Activated CD4-positive, alpha-beta T cell treated with anti-CD3 and anti-CD28 coated beads, Interleukin-2, amount 50 U/mL, for 24 hours (primary cell): ENCODE measurements at places on chromosomes 2 and 18.

- DNase-seq, result no peak
Measured at GRCh38 chr2:237320801-237321560, 93.0 kb downstream of the COL6A3 start.

DNA sequence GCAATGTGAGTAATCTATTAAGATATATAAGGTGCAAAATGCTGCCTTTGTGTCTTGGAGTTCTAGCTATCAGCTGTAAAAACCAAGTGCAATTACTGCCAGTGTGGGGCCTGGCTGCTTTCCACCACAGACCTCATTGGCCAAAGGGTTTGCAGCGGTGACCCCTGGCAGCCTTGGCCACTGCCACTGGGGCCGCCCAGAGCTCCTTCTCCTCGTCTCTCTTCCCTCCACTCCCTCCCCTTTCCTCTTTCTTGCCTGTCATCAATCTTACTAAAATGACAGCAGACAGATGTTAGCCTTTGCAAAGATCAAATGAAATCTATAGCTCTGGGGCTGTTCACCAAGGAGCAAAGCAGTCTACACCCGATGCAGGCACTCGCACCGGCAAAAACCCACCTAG is 986.3 kb downstream of the BCL11A start:
- no peak for DNase-seq

- DNase-seq, result peak; percentile 55
Measured at GRCh38 chr2:109128048-109128615, 873 bp upstream of the SH3RF3 start.

DNA sequence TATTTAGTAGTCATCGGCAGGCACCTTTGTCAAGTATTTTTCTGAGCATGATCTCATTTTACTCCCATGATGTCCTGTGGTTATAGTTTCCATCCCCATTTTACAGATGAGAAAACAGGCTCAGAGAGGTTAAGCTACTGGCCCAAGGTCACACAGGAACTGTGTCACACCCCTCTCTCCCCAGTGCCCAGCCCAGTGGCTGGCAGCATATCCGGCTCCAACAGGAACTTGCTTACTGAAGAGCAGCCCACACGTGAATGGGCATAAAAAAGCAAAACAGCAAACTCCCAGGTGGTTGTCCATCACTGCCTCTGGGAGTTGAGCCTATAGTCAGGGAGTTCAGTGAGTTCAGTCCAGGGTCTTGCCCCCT is 8.3 kb upstream of the KLF11 start:
- no peak for DNase-seq

- DNase-seq, result no peak
Measured at GRCh38 chr18:57644540-57644939, 22.9 kb upstream of the NARS1 start.

DNA sequence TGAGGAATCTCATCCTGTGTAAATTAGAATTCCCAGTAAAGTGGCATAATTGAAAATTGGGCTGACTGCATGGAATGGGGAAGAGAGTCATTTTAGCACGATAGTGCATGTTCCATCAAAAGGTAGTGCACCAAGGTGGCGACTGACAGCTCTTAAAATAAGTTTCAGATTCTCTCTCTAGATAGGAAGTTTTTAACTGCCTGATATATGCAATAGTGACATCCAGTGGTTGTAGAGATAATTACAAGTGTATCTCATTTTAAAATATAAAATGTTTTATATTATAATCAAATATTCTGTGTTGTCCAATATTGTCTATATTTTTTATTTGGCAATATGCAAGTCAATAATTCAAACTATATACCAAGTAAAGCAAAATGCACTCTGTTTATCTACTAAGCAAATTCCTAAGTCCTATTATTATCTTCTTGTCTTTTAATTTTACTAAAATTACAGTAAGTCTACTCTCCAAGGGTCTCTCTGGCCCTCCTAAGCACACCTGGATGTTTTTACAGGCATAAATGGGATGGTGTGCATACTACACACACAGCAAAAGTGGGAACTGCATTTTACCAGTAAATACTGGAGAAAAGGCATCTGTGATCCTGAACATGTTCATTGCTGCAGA is 397.7 kb upstream of the HNRNPA3 start:
- no peak for DNase-seq

GRCh38 chr2:209074711-209075110 is 349.1 kb upstream of the MAP2 start:
- DNase-seq, result no peak

GRCh38 chr2:71423817-71424420 is 29.4 kb upstream of the DYSF start:
- DNase-seq, result no peak

GRCh38 chr18:33577685-33578517 is at the start of gene ASXL3:
Gene ASXL3 (plus strand): TSS chr18:33578219. CDS start chr18:33578632, 413 bp downstream.
- DNase-seq, result no peak

GRCh38 chr2:26940001-26940400 is 30.4 kb upstream of the MAPRE3 start:
- DNase-seq, result no peak

DNA sequence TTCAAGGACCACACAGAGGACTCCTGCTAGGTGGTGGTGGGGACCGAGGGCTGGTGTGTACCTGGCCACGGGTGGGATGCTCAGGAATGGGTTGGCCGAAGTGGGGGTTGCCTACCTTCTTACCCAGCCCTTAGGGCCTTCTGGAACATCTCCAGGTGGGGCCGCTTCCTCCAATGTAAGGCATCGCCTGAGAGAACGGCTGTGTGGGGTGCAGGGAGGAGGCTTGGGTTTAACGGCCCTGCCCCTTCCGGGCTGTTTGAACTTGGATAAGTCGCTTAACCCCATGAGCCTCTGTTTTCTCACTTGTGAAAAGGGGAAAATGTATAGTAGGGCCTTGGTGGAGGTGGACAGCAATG is 35.0 kb downstream of the EMILIN2 start:
- DNase-seq, result no peak

GRCh38 chr2:9370746-9371145 is 52.6 kb downstream of the ITGB1BP1 start:
- no peak for DNase-seq

GRCh38 chr2:12338946-12339697 is 377.6 kb upstream of the TRIB2 start:
- DNase-seq, result no peak

- DNase-seq, result peak; percentile 51
Measured at GRCh38 chr2:168244318-168244717, 3.1 kb downstream of the STK39 start.

GRCh38 chr2:72815655-72816278 is 10.1 kb downstream of the EXOC6B start:
- no peak for DNase-seq
